Right ventricle myocardium inferior (tissue), 1 donor: ENCODE measurements at places on chromosomes 1 and 21.

GRCh38 chr1:227781314-227781930 lies 34.1 kb upstream of the PRSS38 start:
- no peak for DNase-seq

DNA sequence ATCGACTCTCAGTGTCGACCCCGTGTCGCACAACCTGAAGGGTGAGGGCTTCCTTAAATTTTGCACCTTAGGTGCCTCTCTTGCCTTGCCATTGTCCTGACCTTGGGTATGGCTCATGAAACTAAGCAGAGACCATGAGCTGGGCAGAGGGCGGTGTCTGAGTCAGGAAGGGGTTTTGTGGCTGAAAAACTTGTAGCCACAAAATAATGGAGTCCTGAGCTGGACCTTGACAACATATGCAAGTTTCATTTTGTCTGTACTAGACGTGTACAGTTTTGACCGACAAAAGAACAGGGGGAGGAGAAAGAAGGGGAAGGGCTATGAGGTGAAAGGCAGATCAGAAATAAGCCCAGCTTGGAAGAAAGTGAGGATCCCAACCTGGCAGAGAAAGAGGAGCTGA lies 8.3 kb upstream of the RUNX1 start:
- no peak for DNase-seq

DNA sequence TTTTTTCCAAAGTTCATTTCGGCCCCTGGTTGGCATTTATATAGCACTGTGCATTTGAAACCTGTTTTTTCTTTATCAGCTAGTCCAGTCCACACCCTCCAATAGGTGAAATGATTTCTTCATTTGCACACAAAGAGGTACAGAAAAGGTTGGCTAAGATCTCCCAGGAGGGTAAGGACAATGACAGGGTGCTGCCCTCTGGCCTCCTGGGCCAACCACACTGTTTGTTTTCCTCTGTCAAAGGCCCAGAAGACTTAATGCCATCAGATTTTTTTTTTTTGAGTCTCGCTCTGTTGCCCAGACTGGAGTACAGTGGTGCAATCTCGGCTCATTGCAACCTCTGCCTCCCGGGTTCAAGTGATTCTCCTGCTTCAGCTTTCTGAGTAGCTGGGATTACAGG lies 70.1 kb upstream of the EFHD2 start:
- no peak for DNase-seq

- no peak for DNase-seq
Measured at GRCh38 chr1:223557130-223557475, 108.4 kb downstream of the CAPN8 start.

DNA sequence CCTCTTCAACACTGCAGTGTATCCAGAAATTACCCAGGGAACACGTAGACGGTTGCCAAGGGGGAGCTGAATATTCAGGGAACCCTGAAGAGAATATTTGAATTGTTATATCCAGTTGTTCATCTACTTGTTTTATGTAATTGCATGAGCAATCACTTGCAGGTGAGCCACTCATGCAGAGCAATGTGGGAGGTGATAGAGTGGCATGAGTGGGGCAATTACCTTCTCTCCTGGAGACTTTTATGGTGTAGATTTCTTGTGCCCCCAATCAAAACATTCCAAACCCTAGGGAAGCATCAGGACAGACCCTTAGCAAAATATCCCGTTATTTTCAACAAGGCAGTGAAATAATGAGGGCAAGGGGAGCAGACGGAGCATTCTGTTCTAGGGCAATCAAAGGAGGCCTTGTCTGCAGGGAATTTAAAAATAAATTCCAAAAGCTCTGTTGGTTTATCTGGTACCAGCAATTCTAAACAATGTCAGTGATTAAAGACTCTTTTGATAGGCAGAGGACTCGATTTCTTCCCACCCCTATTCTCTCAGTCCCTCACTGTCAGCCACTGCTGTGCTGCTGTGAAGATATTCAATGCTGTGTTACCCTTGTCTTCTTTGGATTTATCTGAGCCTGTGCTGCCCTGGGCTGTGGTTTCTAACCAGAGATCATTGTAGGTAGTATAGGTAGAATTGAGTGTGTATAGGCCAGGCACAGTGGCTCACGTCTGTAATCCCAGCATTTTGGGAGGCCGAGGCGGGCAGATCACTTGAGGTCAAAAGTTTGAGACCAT lies 180.2 kb upstream of the MAP1LC3C start:
- DNase-seq, result no peak

- no peak for DNase-seq
Measured at GRCh38 chr1:162456323-162456722, 41.3 kb upstream of the UHMK1 start.

- DNase-seq, result no peak
Measured at GRCh38 chr1:229221106-229222019, 49.5 kb upstream of the RAB4A start.

DNA sequence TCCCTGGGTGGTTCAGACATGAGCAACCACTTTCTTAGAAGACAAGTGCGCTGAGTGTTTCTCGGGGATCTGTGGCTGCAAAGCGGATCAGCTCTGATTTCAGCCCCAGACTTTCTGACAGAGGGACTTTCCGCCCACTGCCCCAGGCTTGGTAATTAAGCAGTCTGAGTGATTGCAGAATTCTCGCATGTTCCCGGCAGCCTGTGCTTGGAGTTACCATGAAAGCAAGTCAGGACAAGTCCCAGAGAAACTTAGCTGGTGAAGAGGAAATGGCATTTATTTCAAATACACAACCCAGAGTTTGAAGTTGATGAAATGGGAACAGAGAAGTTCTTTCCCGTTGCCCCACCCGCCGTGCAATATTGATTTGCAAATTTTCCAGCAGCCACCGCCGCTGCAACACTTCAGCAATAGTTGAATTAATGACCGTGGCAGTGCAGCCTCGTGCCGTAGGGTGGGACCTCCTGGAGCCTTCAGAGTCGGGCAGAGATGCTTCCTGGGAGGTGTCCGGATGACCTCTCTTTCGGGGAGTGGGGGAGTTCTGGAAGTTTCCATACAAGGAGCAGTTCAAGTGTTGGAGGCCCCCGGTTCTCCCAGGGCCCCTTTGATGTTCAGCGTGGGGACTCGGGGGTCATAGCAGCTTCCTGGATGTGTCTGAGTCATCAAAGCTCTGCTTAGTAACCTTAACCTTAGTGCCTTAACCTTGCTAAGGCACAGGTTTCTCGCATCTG lies 134.7 kb downstream of the KAZN start:
- DNase-seq, result no peak

GRCh38 chr1:199858856-199859255 lies 168.7 kb upstream of the NR5A2 start:
- DNase-seq, result no peak

- no peak for DNase-seq
Measured at GRCh38 chr1:217660353-217661062, 29.4 kb downstream of the SPATA17 start.

DNA sequence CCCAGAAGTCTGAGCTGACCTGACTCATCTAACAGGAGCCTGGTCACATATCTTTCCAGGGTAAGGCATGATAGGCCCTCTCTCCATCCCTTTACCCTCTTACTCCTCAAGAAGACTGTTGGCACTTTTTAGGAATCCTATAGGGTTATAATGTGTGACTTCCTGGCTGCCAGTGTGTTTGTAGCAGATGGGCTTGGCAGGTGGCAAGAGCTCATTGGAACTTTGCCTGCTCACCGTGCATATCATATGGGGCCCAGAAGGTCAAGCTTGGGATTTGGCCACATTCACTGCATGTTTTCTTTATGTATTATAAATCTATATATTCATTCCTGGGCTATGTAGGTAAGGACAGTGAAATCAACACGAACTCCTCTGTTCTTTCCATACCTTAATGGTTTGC lies 5.2 kb downstream of the KAZN start:
- DNase-seq, result no peak

- DNase-seq, result peak; percentile 84
Measured at GRCh38 chr1:32876341-32877210, 5.9 kb upstream of the FNDC5 start.

DNA sequence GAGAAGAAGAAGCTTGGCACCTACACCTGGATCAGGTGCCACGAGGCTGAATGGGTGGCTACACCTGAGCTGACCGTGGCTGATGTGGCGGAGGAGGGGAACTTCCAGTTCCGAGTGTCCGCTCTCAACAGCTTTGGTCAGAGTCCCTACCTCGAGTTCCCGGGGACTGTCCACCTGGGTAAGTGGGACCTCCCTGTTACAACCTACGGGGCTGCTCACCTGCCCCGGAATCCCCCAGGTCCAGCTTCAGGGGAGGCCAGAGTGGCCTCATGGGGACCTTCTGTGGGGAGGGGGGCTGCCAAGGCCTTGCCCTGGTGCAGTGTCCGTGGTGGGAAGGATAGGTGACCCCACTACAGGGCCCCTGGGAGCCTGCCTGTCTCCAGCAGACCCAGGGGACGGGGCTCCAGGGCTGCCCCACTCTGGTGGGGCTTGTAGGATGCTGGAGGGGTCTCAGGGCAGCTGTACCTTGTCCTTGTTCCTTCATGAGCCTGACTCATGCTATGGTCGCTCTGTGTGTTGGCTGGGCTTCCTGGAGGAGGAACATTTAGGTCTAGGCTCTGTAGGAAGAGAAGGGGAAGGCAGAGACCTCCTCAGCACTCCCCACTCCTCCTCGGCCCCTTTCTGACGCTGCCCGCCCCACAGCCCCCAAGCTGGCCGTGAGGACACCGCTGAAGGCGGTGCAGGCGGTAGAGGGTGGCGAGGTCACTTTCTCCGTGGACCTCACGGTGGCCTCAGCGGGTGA lies 7.2 kb downstream of the OBSCN start:
- DNase-seq, result no peak

DNA sequence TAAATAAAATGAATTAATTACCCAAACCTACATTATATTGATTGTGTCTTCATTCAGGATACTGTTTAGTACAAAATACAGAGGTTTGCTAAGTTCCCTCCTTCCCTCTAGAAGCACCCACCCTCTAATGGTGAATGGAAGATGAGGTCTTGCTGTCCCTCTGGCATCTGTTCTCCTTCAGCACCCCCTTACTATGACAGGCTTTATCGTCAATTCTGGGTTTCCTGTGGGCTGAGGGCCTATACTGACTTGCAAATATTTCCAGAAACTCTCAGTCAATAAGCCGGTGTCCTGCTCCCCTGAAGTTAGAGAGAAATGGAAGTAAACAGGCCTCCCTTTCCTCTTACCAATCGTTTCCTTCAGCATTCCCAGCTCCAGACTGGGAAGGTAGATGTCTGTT lies 13.2 kb downstream of the LAX1 start:
- DNase-seq, result no peak

DNA sequence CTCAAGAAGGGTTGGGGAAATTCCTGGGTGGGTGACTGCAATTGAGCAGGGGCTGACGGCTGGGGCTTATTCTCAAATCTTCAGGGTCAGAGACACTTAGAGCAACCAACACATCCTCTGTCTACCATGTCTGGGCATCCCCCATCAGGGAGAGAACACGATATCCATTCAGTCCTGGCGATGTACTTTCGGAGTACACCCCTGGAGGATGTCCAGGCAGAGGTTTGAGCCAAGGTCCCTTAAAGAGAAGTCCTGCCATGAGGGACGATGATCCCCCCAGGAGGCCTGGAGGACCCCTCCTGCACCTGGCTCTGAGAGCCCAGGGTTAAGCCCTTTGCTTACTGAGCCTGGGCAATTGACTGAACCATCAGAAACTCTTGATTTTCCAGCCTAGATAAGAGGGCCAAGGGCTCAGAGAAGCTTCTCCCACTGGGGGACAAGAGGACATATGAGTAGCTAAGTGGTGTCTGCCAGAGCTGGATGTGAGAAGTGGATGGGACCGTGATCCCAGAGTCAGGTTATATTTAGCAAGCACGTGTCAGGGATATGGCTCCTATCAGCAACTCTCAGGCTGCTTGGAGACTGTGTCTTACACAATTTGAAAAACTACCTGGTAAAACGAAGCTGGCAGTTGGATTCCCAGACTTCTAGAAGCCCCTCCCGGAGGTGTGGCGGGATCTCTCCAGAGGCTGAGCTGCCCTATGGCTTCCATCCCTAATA lies 253.3 kb upstream of the VAMP3 start:
- DNase-seq, result no peak

DNA sequence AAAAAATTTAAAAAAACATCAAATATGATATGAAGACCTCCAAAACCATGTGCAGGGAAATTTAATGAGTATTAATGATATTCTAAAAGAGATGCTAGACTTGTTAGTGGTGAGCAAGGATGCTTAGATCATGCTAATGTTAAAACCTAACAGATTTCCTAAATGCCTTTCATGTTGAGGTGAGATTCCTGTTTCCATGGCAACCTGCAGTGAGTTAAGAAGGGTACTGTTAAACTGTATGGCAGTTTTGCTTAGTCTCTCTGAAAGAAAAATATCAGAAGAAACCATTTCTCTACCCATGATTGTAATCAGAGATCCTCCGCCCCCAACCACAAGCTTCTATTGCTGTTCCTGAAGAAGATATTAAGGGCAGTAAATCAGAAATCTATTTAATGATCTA lies 321.6 kb upstream of the LRRC7 start:
- no peak for DNase-seq

DNA sequence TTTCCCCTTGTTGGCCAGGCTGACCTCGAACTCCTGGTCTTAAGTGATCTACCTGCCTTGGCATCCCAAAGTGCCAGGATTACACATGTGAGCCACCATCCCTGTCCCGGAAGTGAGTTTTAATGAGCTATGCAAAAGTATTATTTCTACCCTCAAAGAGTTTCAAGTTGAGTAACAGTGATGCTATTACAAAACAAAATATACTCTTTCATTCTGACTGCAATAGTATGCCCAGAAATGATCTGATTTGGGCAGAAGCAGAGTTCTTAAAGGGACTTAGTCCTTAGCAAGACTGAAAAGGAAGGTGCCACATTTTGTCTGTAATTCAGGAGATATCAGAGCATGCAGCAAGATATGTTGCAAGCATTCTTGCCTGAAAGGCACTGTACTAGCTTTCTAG lies 375.4 kb downstream of the NUF2 start:
- DNase-seq, result no peak

GRCh38 chr1:151858886-151859665 lies 5.6 kb upstream of the THEM5 start:
- no peak for DNase-seq

DNA sequence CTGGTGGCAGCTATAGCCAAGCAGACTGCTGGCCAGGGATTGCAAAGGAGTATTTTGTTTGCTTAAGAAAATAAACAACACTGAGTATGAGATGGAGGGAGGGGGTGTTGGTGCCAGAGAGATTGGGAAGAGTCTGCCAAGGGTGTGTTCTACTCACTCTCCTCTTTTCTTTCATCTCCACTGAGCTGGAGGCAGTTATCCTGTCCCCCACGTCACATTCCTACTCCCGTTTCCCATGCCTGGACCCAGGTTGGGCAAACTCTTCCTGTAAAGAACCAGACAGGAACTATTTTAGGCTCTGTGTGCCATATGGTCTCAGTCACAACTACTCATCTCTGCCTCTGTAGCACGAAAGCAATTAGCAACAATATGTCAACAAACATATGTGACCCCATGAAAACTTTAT lies 1.4 kb upstream of the IL24 start:
- DNase-seq, result no peak

- DNase-seq, result no peak
Measured at GRCh38 chr1:111161843-111162487, 21.9 kb downstream of the CEPT1 start.
